ENCODE measurements at places on chromosomes 1 and 21.
A peak's percentile ranks its signal among the peaks of the same experiment; 100 is the strongest.

- no peak for DNase-seq
These were observed 36.3 kb downstream of the MSTO1 start for GRCh38 chr1:155646307-155646706.

DNA sequence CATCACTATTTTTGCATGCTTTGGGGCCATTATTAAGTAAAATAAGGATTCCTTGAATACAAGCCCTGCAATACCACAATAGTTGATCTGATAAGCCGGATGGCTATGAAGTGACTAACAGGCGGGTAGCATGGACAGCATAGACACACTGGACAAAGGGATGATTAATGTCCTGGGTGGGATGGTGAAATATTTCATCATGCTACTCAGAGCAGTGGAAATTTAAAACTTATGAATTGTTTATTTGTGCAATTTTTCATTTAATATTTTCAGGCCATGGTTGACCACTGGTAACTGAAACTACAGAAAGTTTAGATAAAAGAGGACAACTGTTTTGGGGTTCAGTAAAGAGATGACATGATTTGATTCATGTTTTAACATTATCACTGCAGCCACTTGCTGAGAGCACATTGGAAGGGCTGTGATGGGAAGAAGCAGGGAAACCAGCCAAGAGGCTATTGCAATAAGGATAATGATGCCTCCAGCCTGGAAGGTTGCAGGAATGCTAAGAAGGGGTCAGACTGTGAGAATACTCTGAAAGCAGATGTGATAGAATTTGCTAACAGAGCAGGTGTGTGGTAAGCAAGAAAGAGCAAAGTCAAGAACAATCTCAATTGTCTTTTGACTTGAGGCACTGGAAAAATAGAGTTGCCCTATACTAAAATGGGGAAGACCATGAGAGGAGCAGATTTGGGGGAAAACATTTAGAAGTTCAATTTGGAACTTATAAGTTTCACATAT is 62.5 kb upstream of the TNFSF4 start:
- DNase-seq = no peak

DNA sequence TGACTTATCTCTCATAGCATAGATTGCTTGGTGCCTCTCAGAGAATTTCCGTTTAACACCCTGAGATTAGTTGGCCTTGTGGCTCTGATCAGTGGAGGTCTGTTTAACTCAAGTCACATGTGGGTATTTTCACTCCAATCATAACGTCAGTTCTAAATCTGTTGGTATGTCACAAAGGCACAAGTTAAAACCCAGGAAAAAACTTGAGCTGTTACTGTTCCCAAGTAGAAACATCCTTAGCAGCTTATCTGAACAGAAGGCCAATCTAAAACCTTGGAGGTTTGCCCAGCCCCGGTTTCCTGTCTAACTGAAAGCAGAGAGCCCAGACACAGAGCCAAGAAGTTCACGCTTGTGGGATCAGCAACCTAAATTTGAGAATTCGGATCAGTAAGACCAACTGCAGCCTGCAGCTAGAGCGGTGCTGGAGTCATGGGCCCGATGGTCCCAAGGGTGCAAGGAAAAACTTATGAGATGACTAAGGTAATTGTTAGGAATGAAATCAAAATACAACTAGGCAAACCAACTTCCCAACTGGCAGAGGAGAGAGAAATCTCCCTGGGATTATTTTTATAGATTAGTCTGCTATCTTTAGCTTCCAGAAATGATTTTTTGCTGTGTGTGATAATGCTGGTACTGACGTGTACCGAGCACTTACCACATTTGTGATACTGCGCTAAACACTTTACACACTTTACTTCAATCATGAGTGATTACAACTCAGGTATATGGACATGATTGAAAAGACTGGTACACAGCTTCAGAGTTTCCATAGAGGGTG is 90.2 kb upstream of the C1orf21 start:
- peak; percentile 80 for DNase-seq

DNA sequence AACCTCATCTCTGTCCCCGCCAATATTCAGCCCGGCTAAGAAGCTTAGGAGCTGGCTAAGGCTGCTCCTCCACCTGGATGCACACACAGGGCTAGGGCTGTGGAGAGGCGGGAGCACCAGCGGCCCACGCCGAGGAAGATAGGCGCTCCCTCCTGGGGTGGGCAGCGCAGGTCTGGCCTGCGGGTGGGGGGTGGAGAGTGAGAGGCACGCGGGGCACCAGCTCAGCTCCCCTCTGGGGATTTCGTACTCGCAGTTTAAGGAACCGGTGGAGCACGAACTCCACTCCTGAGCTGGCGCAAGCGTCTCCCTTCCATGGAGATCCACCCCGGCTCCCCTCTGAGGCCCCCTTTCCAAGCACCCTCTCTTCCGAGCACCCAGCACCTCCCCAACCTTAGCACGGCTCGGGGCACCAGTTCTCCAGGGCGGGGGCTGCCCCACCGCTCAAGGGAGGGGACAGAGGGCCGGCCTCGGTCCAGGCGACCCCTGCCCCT is 433 bp upstream of the KAZN start:
- no peak for DNase-seq

DNA sequence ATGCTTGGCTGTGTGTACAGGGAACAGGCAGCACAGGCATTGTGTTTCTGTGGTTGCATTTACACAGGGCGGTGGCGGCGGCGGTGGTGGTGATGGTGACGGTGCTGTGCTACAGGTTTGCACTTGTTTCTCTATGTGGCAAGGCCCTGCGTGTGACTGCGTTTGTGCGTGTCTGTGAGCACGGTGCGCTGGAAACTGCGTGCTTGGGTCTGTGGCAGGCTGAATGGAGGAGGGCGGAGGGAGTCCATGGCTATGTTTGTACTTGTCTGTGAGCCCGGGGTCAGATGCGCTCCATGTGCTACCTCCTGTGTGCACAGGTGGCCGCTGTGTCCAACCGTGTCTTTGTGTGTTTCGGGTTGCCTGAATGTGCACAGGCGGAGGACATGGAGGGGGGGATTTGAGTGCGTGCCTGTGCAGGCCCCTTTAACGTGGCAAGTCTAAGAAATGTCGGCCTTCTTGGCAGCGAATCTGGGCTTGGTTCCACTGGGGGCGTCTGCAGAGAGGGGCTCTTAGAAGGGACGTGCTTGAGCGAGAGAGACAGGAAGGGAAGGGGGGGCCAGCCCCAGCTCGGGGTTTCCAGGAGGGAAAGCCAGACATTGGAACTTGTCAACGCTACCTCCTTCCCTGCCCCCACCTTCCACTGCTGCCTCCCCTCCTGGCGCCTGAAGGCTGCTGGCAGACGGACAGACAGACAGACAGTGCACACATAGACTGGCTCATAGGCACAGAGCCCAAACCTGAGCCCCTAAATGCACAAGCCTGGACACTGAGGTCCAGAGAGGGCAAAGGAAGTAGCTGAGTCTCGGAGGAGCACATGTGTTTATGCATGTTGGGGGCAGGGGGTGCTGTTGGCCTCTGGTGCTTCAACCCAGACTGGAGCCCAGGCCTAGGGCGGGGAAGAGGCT is 32.7 kb upstream of the WASF2 start:
- peak; percentile 54 for DNase-seq

DNA sequence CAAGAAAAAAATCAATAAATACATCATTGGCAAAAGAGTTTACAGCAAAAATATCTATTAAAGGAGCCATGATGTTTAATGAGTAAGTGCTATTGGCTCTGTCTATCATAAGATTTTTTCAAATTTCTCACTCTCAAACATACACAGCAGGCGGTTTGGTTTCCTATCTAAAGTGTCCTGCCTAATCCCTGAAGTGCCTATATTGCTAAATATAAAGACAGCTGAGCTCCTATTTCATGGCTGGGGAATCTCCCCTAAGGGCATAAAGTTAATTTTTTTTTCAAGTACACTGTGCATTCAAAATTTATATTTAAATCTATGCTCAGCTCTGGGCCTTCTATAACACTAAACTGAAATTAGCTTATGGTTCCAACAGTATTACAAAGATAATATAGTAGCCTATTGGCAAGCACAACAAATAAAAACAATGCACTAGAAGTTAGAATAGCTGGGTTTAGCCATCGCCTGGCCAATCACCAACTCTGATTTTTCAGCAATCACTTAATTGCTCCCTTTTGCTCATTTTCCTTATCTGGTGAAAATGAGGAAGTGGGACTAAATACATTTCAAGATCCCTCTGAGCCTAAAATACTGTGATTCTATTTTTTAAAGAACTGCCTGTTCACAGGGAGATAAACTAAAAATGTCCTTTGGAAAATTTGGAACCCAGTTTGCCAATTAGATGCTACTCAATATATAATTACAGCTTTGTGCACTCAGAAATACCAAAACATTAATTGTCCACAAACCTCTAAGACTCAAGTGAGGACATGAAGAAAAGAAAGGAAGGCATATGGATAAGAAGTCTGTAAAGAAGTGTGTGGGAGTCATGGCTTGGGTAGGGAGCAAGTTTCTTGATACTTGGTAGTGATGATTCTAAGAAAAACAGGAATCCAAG is 62.5 kb downstream of the WDR64 start:
- no peak for DNase-seq

GRCh38 chr1:111988377-111988742 is 1.1 kb downstream of the KCND3 start:
- no peak for DNase-seq

DNA sequence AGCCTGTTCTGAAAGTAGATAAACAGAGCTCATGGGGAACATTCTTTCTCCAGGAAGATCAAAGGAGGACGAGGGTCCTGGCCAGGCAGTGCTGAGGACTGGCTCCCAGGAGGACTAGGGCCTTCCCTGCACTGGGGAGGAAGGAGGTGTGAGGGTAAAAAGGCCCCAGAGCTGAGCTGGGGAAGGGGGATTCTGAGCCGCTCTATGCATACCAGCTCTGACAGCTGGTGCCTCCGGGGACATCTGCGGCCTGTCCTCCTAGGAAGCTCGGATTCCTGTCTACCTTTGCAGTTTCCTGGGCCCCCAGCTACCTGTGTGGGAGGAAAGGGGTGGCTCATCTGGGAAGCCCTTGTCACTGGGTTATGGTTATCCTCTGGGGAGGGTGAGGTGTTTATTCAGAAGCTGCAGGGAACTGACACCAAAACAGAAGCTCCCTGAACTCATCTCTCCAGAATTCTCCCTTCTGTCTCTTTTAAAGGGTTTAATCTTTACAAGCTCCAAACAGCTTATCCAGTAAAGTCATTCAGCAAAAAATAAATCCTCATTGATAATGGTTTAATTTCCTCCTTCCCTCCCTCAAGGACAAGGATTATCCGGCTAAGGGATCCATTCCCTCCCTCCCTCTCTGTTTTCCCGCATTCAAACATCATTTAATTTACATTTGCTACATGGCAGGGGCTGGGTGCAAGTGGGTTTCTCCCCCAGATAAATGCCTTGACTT is 31.0 kb downstream of the NENF start:
- no peak for DNase-seq

DNA sequence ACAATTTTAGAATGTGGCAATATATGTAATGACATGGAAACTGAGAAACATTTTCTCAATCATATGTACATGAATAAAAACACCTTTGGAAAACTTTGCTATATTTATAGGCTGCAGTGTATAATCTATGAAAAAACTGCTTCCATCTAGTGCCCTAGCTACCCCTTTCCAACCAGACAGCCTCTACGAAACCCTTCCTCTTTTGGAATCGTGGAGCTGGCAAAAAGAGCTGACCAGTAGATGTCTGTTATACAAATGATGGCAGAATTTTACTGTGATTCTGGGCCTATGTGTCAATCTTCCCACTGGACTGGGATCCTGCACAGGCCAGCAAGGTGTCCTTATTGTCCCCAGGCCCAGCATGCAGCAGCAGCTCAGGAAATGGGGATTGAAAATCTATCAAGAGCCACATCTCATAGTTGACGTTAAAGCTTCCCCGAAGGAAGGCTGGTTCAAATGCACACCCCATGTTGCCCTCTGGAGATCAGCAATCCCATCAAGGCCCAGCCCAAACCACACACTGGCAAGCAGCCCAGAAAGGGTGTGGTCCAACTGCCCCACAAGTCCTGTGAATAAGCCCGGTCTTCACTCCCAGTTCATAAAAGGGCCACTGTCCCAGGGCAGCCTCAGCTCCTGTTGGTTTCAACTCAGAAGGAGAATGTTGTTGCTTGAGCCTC is 8.8 kb upstream of the FAM20B start:
- no peak for DNase-seq

GRCh38 chr21:42465008-42465802 is 30.8 kb downstream of the RSPH1 start:
- DNase-seq = no peak

DNA sequence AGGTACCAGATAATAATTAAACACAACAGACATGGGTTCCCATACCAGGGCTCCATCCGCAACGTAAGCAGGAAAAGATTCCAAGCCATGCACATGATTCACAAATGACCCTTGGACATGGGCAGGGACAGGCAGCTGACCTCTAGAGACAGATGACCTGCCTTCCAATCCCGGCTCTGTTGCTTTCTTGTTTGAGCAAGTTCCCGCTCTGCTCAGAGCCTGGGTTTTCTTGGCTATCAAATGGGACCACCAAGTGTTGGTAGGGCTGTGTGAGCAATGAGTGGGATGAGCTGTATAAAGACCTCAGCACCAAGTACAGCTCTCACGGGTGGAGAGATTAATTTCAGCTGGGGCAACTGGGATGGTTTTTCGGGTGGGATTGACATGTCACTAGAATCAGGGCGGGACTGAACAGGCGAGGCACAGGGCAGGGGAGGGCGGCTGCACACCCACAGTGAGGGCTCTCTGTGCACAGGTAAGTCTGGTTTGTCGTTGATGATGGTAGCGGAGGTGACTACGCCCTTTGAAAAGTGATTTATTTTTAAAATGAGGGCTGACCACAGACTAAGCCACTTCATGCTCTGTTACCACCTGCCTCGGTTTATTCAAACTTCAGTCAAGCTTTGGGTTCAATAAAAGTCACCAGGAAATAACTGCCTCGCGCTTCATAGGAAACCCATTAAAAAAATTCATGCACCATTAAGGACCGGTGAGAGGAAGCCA is 57.5 kb upstream of the IFFO2 start:
- DNase-seq = no peak

- DNase-seq = no peak
These were observed 1.1 kb upstream of the SLC2A5 start for GRCh38 chr1:9070486-9070885.

DNA sequence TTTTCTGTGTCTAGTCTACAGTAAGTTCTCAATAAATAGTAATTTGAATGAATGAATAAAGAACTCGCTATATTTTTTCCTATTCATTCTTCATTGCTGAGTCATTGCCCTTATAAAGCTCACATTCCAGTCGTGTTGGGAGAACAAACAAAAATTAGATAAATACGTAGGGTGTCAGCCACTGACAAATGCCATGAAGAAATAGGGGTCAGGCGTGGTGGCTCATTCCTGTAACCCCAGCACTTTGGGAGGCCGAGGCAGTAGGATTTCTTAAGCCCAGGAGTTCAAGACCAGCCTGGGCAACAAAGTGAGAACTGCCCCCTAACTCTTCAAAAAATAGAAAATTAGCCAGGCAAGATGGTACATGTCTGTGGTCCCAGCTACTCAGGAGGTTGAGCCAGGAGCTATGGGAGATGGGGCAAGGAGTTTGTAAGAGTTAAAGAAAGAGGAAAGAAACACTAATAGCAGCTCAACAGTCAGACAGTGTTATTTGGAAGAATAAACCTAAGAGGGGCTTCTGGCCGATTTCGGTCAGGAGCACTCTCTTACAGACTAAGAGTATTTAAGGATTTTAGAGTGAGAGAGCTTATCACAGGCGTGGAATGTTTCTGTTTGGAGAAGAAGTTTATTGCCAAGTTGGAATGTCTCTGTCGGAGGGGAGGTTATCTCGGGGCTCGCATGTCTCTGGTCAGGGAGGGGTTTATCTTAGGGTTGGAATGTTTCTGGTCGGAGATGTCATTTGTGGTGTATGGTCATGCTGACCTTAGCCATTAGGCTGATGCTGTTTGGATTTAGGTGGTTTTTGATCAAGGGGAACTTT is 1.8 kb upstream of the CHML start:
- no peak for DNase-seq

- DNase-seq = no peak
These were observed 34.0 kb upstream of the HUNK start for GRCh38 chr21:31838586-31839355.

- DNase-seq = no peak
These were observed 56.3 kb downstream of the NVL start for GRCh38 chr1:224273641-224274040.

Data from cerebellar nuclear complex (tissue), 1 donor.